ENCODE measurements at places on chromosomes 5 and 9. TPM values are rescaled to one million over a fixed set of nuclear protein-coding genes. Genes with fewer than 3 reads are reported as not detected.

Gene LCNL1
- 0.09 TPM for polyA plus RNA-seq

Gene CCDC192
- polyA plus RNA-seq = 0.39 TPM

Gene KLF4
- 100 TPM for polyA plus RNA-seq

Gene FOXI1
- polyA plus RNA-seq = 0.03 TPM

Gene GPR150
- 0.90 TPM for polyA plus RNA-seq

Gene CD274
- polyA plus RNA-seq = 1.6 TPM

Gene RELL2
- 2.0 TPM for polyA plus RNA-seq

Gene GARIN3
- polyA plus RNA-seq = not detected

- no peak for DNase-seq
These were observed 294.2 kb upstream of the CYLC2 start for GRCh38 chr9:102700936-102701335.

DNA sequence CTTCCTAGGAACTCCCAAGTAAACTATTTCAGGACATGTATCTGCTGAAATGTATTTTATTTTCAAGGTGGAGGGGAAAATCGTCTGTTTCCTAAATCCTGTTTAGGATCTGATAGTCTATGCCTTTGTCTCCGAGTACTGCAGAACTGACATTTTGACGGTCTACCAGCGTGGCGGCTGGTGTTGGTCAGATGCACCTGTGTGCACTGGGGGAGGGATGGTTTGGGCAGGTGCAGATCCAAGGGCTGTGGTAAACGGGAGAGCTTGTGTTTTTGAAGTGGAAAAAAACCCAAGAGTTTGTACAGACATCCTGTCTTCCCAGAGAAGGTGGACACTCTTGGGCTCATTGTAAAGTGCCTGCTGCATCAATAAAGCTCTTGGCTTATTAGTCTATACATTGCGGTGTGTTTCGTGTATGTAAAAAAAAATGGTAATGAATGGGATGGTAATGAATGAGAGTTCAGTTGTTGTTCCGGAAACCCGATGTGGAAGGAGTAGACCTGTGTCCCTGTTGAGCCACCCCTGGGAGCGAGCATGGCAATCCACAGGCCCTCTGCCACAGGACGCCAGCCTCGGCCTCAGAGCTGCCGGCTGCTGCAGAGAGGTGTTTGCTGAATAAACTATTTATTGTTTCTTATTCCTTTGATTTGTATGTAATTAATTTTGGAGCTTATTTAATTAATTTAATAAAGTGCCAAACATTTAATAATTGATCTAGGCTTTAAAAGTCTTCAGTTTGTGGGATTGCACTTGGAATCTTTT is 15.3 kb downstream of the ARPC5L start:
- DNase-seq = no peak

- DNase-seq = no peak
These were observed 14.8 kb upstream of the EXOC3 start for GRCh38 chr5:428219-428618.

DNA sequence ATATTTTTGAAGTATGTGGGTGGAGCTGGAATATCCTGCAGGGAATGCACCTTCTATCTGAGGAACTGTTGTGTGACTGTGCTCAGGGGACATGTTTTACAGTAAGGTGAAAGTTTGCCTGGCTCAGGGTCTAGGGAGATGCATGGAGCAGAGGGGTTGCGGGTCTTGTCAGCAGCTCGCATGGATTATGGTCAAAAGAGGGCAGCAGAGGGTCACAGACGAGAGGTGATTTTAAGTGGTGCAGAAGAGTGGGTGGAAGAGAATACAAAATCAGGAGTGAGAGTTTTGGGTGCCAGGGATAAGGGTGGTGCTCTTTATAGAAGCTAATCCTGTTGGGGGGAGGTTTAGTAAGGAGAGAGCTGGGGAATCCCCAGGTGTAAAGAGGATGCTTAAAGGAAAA is 53.5 kb upstream of the GRIN3A start:
- DNase-seq = peak; percentile 39

DNA sequence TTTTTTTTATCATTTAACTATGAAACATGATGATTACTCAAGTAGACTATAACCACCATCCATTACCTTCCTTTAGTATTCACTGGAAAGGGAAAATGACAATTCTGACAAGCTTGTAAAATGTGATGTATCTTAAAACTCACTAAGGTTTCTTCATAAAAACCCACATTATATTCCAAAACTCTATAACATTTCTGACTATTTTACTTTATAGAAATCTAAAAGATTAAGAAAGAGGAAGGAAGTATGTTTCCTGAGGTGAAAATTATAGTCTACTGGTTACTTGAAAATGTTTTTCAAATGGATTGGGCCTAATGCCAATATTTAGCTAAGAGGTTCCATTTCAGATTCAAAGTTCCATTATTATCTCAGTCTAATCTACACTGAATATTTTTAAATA is 1982.2 kb upstream of the C9orf72 start:
- DNase-seq = no peak

GRCh38 chr5:73962801-73963425 is 336.9 kb downstream of the ARHGEF28 start:
- no peak for DNase-seq

DNA sequence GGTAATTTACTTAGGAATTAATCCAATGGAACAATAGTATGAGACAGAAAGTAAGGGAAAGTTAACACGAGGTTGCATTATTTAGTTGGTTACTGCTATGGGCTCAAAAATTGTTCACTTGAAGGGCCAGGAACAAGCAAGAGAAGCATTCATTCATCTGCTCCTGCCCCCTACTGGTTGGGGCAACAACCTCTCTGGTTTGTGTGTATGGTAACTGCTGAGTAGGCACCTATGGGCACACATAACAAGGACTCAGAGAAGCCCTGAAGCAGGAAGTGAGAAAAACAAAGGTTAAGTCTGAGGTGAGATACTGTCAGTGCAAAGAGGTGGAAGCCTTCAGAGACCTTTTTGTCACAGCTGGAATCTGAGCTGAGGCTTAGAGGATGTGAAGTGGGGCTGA is 34.4 kb upstream of the RANBP6 start:
- no peak for DNase-seq

DNA sequence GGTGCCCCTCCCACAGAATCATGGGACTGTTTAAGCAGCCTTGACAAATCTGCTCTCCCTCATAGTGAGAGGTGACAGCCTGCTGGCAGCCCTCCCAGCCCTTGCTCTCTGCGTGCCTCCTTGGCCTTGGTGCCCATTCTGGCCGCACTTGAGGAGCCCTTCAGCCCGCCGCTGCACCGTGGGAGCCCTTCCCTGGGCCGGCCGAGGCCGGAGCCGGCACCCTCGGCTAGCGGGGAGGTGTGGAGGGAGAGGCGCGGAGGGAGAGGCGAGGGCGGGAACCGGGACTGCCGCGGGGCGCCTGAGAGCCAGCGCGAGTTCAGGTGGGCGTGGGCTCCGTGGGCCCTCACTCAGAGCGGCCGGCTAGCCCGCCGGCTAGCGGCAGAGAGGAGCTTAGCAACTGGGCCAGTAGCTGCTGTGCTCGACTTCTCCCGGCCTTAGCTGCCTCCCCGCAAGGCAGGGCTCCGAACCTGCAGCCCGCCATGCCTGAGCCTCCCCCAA is 125.9 kb upstream of the MYO10 start:
- DNase-seq = no peak

DNA sequence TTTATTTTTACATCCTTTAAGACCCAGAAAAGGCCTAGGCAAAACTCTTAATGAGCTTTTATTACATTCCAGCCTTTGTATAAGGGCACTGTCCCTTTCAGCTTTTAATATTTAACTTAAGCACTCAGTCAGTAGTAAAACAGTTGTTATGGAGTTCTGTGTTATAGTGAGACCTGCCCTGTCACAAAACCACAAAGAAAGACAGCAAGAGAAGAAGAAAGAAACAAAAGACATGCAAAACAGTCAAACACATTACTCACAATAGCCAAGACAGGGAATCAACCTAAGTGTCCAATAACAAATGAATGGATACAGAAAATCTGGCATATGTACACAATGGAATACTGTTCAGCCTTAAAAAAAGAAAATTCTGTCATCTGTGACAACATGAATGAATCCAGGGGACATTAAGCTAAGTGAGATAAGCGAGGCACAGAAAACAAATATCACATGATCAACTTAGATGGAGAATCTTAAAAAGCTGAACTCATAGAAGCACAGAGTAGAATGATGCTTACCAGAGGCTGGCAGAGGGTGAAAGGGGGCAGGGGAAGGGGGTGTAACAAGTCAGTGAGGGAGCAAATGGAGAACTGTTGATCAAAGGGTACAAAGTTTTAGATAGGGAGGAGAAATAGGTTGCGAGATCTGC is 63.8 kb upstream of the CCNG1 start:
- peak; percentile 13 for DNase-seq

DNA sequence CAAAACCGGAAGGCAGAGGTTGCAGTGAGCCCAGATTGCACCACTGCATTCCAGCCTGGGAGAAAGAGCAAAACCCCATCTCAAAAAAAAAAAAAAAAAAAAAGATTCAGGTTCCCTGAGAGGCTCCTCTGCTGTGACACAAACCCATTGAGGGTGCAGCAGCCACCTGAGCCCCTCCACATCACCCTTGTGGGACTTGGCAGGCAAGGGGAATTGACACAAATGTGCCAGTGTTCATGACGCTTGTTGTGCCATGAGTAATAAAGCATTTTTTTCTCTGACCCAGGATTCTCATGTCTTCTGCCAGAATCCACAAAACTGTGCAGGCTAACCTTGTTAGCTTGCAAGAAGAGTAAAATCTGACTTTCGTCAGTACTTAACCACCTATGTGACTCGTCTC is 149.6 kb downstream of the TTC39B start:
- DNase-seq = no peak

DNA sequence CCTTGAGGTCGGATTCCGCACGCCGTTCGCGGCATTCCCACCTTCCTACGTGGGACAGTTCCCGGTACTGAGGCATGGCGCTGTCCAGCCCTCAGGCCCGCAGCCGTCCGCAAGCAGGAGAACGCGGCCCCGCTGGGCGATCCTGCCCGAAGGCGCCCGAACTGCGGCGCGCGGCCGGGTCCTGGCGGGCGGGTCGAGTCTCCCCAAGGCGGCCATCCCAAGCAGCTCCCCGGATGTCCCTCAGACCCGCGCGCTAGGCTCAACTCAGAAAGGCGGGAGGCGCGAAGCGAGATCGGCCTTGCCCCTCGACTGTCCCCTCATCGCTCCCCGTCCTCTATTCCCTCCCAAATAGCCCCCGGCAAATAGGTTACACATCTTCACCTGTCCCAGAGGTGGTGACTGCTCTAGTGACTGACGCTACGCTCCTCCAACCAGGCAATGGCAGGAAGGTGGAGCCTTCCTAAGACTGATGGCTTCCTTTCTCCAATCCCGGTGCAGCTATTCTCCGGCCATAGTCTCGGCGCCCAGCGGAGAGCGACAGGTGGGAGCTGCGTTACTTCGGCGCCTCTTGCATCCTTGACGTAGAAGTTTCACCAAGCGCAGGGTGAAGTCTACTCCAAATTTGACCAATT is 787 bp upstream of the ANKHD1 start:
- DNase-seq = peak; percentile 99

DNA sequence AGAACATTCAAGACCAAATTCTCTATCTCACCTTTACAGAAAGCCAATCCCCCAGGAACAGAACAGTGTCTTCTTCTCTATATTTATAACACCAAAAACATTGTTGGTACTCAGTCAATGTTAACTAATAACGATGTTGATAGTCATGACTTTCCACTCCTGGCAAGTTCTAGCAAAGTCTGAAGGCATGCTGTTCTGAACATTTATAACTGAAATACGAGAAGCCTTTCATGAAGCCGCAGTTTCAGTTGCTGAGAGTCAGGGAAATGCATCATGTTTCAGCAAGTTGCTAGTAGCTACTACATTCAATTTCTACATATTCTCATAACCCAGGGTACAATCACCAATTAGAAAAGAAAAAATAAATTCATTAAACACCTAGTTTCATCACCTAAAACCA is 301.4 kb downstream of the PDE4D start:
- DNase-seq = peak; percentile 30

- no peak for DNase-seq
These were observed 498.4 kb upstream of the TUSC1 start for GRCh38 chr9:26176628-26177027.

GRCh38 chr9:88280816-88281382 is 107.3 kb upstream of the SPIN1 start:
- DNase-seq = no peak

DNA sequence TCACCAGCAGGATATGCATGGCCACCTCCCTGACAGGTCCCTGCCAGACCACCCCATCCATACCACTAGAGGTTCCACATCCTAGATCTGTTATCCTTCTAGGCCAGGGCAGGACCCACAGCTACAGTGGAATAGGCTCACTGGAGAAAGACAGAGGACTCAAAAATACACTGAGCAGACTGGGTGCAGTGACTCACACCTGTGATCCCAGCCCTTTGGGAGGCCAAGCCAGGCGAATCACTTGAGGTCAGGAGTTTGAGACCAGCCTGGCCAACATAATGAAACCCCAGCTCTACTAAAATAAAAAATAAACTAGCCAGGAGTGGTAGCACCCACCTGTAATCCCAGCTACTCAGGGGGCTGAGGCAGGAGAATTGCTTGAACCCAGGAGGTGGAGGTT is 56.5 kb upstream of the TESK1 start:
- no peak for DNase-seq

DNA sequence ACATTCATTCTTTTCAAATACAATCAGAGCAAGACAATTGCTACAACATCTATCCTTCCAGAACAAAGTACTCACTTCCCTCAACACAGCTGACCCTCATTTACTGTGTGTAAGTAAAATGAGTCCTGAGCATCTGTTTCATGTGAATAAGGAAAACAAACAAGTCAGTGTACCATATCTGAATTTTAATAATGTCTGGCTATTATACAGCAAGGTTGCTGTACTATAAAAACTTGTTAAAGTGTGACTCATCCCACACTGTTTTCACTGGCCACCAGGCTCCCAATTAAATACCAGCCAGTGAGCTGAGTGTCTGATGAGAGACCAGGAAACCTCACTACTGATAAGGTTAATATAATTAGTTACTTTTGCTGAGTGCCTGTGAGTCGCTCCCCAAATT is 339.8 kb downstream of the AGTPBP1 start:
- no peak for DNase-seq

DNA sequence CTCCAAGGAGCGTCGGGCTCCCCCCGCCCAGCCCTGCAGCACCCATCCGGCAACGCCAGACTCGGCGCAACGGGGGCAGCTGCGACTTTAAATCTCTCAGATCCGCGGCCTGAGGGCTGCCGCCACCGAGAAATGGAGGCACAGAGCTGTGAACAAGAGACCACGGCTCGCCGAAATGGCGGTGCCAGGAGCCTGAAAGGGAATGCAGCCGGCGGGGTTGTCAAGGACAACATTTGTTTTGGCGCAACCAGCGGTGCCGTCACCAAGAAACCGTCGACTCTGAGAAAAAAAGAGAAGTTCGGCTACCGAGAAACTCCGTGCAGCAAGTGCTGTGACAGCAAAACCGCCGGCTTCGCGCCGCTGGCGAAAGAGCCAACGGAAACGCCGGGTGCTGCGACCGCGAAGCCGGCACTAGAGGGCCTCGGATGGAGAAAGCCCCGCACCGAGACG is 2.1 kb upstream of the ANXA2R start:
- no peak for DNase-seq

- no peak for DNase-seq
These were observed 224.6 kb downstream of the AGTPBP1 start for GRCh38 chr9:85516976-85517637.

Data from large intestine (tissue), 12 donors.